ENCODE measurements at places on chromosomes 2 and 18. TPM values are rescaled to one million over a fixed set of nuclear protein-coding genes. Genes with fewer than 3 reads are reported as not detected.

SLC5A6 gene
- 85.7 TPM for total RNA-seq

NOP58 gene
- total RNA-seq = 65.8 TPM

TLK1 gene
- total RNA-seq = 32.2 TPM

HSBP1L1 gene
- 1.3 TPM for total RNA-seq

DNA sequence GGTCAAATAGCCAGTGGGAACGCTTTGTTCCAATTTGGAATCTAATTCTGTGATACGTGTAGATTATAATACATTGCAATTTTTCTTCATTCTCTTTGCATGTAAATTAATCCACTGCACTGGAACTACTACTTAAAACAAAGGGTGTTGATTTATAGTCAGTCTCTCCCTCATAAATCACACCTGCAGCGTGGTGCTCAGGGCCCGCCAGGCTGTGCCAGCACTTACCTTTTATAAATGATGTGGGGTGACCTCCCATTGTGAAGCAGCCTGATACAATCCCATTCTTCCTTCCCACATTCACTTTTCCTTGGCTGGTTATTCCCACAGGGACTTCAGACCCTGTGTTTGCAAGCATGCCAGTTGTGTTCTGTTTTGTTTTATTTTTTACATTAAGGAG is 302.3 kb upstream of the ID2 start:
- DNase-seq = no peak

- no peak for DNase-seq
Observed at GRCh38 chr2:9941996-9942390, 9.5 kb upstream of the GRHL1 start.

- DNase-seq = no peak
Observed at GRCh38 chr2:173749315-173749714, 215.9 kb downstream of the SP3 start.

- no peak for DNase-seq
Observed at GRCh38 chr2:66109419-66109818, 325.5 kb upstream of the MEIS1 start.

- DNase-seq = no peak
Observed at GRCh38 chr2:3712424-3712823, 9.0 kb downstream of the DCDC2C start.

DNA sequence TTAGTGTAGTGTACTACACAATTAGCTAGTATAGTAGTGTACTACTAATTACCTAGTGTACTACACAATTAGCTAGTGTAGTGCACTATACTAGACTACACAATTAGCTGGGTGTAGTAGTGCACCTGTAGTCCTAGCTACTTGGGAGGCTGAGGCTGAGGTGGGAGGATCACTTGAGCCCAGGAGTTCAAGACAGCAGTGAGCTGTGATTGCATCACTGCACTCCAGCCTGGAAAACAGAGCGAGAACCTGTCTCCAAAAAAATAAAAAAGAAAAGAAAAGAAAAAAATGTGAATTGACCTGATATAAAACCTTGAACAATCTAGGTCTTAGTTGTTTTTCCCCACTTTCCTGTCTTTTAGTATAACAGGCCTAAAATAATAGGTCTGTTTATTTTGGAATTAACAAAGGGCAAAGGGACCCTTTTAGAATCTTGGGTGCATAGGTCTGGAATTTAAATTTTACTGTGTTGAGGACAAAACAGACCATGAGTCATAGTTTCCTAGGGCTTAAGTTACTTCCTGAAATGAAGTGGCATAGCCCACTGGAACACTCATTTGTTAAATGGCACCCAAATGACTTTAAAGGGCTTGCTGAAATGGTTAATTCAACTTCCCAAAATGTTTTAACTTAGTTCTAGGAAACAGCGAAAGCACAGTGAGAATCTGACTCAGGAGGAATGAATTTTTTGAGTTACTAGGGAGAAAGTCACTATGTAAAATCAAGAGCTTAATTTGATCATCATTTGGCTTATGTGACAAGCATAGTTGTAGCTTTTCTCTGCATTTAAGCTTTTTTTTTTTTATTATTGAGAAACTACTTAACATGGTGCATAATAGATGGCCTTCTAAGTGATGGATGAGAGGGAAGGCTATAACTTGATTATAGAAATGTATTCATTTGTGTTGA is 50.7 kb upstream of the ARL5A start:
- no peak for DNase-seq

- DNase-seq = no peak
Observed at GRCh38 chr2:102789349-102790090, 27.7 kb downstream of the TMEM182 start.

GRCh38 chr2:224098481-224099230 is 59.6 kb upstream of the SERPINE2 start:
- DNase-seq = no peak

DNA sequence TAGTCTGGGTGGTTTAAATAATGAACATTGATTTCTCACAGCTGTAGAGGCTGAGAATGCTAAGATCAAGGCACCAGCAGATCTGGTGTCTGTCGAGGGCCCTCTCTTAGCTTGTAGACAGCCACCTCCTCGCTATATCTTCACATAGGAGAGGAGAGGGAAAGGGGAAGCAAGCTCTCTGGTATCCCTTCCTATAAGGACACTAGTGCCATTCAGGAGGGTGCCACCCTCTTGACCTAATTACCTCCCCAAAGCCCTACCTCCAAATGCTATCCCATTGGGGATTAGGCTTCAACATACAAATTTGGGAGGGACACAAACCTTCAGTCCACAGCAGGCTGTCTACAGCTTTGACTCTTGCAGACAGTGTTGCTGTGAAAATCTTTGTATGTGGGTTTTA is 76.7 kb downstream of the BOLA3 start:
- DNase-seq = no peak

DNA sequence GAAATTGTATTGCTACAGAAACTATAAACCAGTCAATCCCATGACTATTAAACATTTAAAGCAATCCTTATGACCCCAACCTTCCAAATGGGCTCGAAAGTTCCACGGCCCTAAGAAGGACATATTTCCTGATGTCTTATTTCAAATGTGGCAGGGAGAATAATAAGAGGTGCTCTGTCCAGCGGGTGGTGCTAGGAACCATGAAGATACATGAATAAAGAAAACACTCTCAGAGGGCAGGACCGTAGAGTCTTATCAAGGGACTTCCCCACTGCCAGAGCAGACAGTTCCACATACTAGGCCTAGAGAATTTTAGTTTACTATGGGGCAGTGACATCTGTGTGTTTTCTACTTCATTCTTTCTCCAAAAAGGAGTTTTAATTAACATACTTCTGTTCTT is 187.1 kb upstream of the PIK3C3 start:
- DNase-seq = no peak

DNA sequence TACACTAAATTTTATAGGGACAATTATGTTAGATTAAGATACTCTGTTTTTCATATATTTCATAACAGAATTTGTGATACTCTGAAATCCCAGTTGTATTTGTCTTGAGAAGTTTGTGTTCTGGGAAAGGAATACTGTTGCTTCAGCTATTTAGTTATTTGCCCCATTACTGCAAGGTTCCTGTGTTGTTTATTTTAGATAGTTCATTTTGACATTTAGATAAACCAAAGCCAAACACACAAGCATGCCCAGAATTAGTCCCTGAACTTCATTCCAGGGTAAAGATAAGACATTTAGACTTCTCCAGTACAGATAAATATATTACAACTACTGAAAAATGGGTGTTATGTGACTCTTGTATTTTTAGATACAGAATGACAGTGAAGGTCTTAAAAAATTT is 74.7 kb downstream of the BMPR2 start:
- no peak for DNase-seq

DNA sequence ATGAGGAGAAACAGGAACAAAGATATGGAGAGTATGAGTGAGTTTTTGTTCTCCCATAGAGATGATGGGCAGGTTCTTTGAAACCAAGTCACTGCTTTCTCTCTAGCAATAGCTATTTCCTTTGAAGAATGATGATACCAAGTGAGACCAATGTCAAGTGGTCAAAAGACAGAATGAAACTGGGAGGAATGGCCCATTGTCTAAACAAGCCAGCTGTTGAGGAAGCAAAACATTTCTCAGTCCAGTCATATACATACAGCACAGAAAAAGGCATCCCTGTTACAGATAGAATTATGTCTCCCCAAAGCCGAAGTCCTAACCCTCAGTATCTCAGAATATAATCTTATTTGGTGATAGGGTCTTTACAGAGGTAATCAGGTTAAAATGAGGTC is 66.1 kb upstream of the EPC2 start:
- no peak for DNase-seq
